Left lung (tissue), 14 donors: ENCODE measurements at places on chromosomes 3 and 15.

DNA sequence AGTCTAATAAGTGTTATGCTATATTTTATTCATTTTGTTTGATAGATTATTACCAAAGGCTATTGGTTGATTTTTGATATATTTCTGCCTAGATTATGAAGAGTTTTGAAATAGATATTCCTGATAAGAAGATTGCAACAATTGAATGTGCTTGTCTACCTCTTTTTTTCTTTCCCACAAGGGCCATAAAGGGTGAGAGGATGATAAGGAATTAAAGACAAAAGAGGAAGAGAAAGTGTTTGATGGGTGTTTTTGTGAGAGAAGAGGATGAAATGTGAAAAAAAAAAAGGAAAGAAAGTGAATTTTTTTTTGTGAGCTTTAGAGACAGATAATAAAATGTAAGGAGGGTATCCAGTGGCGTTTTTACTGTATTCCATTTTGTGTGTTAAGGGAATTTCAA is 244.4 kb downstream of the CHST2 start:
- DNase-seq, result no peak

- no peak for DNase-seq
Measured at GRCh38 chr3:17489139-17489538, 253.3 kb downstream of the TBC1D5 start.

- DNase-seq, result no peak
Measured at GRCh38 chr3:53318522-53318921, 28.8 kb downstream of the DCP1A start.

DNA sequence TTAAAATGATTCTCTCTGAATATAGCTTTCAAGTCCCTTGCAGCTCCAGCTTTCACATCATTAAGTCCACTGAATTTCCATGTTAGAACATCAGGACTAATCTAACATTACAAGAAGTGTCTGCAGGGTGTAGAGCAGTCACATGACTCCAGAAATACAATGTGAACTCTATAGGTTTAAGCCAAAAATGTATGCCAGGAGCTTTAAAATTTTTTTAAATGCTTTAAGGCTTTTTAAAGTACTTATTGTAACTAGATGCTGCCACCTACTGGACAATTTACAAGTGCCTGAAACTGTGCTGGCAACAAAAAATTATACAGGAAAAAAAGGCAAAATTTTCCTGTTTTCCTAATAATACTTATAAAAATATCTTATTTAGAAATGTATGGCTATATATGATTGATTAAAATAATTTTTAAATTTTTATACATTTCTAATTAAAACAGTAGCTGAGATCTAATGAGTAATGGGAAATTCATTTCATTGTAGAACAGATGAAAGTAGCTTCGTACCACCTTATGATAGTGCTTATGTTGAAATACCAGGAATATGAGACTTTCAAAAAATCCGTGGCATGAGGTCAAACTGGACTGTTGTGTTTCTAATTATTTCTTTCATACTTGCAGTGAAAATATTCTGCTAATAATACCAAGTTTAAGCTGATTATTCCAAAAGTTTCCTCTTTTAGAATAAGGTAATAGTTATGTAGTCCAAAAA is 25.7 kb downstream of the FSIP1 start:
- no peak for DNase-seq

DNA sequence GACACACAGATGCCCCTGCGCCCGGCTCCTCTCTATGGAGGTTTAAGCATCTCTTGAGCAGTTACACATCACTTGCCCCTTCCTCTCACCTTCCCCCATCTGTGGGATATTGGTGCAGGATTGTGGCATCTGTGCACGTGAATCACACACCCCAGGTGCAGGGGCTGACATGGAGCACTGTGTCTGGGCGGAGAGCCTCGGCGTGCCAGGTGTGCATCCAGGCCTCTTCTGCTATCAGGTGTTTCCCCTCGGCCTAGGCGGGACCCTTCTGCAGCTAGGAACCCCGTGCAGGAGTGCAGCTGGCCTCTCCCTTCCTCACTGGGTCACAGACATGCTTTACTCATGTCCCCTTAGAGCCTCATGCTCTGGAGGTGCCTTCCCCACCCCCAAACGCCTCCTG is 33.4 kb upstream of the MUC13 start:
- DNase-seq, result no peak

DNA sequence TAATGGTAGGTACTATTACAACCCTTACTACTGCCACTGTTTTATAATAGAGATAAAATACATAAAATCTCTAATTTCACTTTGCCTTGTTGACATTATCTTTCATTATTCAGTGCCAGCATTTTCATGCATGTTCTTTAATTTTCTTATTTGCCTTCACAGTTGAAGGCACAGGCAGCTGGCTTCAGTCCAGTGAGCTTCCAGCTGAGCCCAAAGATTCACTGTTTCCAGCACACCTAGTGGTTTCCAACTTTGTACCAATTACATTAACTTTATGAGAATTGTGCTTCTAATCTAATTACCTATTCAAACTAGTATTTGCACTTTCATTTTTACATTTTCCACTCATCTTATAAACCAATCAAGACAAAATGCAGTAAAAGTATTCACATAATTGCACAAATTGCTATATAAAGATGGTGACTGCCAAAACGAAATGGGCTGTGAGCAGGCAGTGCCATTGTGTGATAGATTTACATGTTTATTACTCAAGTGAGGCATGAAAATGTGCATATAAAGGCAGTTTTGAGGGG is 228.3 kb downstream of the MFSD1 start:
- no peak for DNase-seq

- no peak for DNase-seq
Measured at GRCh38 chr3:46713050-46713897, 4.4 kb downstream of the PRSS50 start.

GRCh38 chr15:88529021-88529630 is 17.4 kb downstream of the DET1 start:
- DNase-seq, result no peak

DNA sequence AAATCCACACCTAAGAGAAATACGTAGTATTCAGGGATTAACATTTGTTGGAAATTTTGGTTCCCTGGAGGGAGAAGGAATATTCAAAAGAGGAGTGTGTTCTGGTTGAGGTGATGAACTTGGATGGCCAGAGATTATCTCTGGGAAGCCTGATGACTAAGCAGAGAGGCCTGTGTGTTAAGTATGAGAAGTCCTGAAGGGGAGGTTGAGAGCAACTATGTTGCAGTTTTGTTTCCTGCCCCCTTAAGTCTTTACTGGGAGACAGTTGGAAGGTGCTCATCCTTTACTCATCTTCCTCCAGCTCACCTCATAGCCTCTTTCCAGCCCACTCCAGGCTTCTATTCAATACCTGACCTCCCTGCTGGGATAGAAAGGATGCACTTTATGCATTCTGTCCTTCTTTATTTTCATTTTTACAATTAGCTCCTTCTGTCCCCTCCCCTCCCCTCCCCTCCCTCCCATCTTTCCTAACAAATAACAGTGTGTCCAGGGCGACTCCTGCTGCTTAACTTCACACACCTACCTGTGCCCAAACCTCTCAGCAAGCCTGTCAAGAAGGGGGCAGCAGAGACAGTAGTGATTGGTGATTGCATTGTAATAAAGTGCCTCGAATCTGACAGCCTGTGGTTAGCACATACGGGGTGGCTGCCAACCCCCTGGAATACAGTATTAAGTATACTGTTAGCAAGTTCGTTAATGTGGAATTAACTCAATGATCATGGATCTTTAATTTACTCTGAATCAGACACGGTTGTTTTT is 11.9 kb downstream of the RAP2B start:
- DNase-seq, result no peak

GRCh38 chr15:100103828-100104227 is 237.9 kb downstream of the ADAMTS17 start:
- no peak for DNase-seq

DNA sequence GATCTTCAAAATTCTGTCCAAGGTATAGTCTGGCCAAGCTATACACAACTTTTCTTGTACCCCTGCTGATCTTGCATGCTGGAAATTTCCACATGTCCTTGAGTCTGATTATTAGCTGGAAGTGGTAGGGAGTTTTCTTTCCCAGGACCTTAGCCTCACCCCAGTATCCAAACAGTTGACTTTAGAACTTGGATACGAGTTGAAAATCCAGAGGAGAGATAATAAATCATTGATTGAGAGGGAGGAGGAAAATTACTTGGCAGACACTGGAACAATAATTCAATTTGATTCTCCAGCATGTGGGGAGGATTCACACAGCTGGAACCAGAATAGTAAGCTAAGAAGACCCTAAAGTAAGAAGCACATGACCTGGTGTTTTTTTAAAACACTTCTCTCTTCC is 116.4 kb downstream of the IL5RA start:
- no peak for DNase-seq

GRCh38 chr15:25439369-25439836 is 579 bp upstream of the UBE3A start:
- peak; percentile 30 for DNase-seq

DNA sequence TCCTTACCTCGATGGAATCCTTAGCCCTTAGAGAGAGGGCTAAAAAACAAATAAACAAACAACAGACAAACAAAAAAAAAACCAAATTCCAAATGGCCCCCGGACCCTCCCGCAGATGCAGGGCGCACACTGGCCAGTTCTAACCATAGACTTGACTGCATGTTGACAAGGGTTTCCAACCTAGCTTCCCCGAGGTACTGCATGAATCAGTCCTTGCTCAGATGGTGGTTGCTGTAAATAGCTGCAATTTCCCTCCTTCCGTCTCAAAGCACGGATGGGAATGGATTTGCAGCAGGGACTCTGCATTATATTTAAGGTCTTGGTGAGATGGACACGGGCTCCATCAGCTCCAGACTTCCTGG is 162.8 kb downstream of the CD47 start:
- peak; percentile 10 for DNase-seq

- no peak for DNase-seq
Measured at GRCh38 chr15:84992157-84992944, 10.7 kb downstream of the PDE8A start.

DNA sequence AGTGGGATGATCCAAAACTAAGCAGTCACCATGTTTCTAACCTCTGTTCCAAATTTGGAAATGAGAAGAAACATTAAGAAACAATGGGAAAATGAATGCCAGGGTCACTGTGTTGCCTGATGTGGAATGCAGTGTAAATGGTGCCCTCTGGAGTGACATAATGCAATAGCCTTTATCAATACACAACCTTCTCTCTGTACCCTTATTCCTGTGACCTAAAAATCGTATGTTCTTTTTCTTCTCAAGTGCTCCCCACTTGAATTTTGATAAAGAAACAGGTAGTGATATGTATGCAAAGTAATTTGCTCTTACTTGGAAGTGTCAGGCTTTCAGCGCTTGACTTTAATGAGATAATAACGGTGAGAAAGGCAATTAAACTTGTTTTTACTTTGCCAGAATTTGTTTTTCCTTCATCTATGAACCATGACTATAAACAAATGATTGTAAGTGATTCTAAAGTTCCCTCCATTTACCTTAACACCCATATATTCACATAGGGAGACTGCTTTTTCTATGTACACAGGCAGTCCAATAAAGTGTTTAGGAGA is 145.8 kb upstream of the THRB start:
- DNase-seq, result peak; percentile 24

GRCh38 chr3:162369306-162369705 is 872.7 kb downstream of the OTOL1 start:
- DNase-seq, result no peak

DNA sequence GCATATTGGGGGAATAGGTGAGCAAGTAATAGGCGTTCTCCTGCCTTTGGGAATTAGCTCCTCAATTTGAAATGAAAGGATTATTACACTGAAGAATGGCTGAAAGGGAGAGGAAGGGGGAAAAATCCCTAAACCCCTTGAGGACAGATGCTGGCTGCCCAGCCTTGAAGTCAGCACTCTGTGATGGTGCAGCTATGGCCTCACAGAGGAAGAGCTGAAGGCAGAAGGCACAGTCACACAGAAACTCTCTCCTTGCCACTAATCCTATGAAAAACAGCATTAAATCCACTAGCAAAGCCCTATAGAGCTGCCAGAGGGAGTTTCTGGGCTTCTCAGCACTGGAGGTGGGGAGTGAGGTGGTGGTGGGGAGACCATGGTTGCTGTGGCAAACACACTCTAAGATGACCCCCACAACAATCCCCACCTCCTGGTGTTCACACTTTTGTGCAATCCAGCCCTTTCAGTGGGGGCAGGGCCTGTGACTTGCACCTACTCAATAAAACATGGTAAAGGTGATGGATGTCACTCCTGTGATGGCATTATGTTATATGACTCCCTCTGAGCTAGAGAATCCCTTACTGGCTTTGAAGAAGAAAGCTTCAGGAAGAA is 101.2 kb downstream of the RFTN1 start:
- DNase-seq, result no peak

GRCh38 chr3:197495999-197496745 is 59.6 kb downstream of the BDH1 start:
- DNase-seq, result no peak

GRCh38 chr3:18559331-18559842 is 134.2 kb upstream of the SATB1 start:
- peak; percentile 7 for DNase-seq

DNA sequence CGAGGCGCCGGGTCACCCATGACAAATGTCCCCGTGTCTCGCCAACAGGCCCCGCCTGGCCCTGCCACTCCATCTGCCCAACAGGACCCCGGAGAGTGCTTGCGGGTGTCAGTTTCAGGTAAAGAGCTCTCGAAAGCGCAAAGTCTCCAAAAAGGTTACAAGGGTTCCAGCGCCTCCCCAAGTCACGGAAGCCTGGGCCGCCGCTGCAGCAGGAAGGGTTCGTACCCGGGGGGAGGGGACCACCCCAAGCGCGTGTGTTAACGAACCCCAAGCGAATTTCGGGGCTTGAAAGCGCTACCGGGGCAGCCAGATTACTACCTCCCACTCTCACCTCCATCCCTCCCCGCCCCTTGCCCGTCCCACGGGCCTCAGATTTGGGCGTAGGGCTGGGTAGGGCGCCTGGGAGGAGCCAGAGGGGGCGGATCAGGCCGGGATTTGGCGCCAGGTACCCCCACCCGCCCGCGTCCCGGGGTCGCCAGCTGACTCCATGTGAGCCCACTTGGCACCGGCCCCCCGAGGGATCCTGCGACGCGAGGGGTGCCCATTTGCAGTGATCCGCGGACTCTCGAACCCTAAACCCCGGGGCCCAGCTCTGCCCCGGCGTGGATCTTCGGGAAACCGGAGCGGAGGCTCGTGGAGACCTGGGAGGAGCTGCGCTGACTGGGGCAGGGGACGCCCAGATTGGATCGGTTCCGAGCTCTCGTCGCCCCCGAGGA is 85.9 kb downstream of the NR2F2 start:
- no peak for DNase-seq

- DNase-seq, result peak; percentile 44
Measured at GRCh38 chr15:83365370-83365938, 81.0 kb upstream of the BNC1 start.

- DNase-seq, result peak; percentile 85
Measured at GRCh38 chr3:49839193-49839809, 17.1 kb downstream of the TRAIP start.

DNA sequence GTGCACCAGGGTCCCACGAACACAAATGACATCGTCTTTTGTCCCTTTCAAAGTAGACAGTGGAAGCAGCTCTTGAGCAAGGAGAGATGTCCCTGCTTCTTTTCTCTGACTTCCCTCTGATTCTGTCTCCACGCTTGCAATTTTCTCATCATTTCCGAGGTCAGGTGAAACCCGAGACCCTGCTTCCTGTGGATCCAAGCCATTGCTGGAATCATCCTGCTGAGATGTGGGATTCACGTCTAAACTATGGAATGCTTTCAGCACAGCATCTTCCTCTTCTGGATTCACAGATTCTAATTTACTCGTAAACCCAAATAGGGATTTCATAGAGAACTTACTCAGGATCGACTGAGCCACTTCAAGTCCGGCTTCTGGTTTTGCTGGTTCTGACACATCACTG is 127.1 kb downstream of the FMN1 start:
- DNase-seq, result no peak

- no peak for DNase-seq
Measured at GRCh38 chr3:74119221-74119620, 494.5 kb upstream of the PDZRN3 start.
